ENCODE measurements at places on chromosomes 4 and X.

DNA sequence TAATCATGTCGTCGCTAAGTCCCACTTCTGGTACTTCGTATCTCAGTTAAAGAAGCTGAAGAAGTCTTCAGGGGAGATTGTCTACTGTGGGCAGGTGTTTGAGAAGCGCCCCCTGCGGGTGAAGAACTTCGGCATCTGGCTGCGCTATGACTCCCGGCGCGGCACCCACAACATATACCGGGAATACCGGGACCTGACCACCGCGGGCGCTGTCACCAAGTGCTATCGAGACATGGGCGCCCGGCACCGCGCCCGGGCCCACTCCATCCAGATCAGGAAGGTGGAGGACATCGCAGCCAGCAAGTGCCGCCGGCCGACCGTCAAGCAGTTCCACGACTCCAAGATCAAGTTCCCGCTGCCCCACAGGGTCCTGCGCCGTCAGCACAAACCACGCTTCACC, 11.3 kb downstream of the PNCK start:
- peak; percentile 34 for DNase-seq

DNA sequence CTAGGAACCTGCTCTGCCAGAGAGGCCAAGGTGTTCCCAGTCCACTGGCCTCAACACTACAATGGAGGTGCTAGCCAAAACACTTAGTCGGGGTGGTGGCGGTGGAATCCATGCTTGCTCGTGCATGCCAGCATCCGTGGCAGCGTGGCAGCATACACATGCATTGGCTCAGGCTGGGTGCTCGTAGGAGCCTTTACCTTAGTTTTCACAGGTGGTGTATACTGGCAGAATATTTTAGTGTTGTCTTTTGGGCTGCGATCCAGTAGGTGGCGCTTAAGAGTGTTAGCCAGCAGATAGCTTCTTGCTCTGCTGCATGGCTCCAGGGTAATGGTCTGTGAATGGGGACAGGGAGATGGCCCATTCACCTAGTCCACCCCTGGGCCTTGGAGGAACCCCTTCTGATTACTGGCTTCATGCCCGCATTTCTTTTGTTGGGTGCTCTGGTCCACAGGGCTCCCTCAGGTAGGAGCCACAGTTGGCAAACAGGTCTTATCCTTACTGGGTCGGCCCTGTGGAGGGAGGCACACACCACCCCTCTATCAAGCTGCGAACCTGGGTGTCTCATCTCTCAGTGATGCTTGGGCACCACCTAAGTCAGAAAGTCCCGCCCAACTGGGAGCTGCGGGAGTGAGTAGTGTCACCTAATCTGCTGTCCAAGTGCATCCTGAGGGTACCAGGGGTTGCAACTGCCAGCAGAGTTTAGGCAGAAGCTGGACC, 40.0 kb downstream of the RIPPLY1 start:
- no peak for DNase-seq

DNA sequence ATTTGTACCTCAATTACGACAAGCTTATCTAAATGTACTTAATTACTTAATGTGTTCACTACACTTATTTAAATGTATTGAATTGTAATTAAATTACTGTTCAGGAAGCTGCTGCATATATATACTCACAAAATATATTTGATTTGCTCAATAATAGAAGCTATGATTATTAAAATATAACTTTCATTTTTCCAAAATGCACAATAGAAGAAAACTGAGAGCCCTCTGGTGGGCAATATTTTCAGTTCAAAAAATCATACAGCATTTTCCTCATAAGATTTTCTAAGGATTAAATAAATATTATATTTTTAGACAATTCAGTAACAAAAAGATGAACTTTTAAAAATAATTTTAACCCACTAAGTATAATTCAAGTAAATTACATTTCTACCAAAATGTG, 217.3 kb downstream of the DKK2 start:
- DNase-seq, result no peak

GRCh38 chr4:144384408-144384807, 243.9 kb upstream of the GYPA start:
- no peak for DNase-seq

GRCh38 chr4:113398441-113399143, 349.1 kb downstream of the ANK2 start:
- DNase-seq, result no peak

GRCh38 chrX:132651421-132652086, 162.7 kb upstream of the MBNL3 start:
- no peak for DNase-seq

DNA sequence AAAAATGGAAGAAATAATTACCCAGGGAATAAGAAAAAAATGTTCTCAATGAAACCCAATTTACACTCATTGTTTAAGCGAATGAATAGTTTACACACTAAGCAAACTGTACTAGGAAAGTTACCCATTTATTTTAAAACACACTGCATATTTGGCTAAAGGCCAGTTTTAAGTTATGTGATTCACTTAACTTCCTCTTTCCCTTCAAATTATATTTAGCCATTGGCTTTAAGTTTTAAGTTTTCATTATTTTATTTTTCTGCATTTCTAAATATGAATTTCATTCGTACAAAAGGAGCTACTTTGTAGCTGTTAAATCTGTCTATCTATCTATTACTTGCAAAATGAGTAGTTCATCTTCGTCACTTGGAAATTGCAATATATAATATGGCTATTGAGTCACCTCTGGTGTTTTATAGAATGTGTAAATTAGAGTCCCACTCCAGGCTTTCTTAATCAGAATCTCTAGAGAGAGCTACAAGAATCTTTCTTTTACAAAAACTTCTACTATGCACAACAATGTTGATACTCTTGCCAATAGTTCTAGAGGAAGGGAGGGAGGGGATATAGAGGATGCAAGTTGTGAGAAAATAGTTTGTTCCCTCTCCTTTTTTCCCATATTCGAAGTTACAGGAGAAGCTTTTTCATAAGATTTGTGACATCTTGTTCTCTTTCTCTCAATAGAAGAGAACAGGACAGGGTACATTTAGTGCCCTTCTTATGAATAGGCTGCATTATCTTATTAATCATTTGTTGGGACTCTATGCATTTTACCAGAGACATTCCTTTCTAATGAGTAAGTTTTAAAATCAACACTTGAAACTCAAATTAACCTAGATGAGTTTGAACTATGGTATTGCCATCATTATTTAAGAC, 41.8 kb downstream of the SULT1B1 start:
- no peak for DNase-seq

DNA sequence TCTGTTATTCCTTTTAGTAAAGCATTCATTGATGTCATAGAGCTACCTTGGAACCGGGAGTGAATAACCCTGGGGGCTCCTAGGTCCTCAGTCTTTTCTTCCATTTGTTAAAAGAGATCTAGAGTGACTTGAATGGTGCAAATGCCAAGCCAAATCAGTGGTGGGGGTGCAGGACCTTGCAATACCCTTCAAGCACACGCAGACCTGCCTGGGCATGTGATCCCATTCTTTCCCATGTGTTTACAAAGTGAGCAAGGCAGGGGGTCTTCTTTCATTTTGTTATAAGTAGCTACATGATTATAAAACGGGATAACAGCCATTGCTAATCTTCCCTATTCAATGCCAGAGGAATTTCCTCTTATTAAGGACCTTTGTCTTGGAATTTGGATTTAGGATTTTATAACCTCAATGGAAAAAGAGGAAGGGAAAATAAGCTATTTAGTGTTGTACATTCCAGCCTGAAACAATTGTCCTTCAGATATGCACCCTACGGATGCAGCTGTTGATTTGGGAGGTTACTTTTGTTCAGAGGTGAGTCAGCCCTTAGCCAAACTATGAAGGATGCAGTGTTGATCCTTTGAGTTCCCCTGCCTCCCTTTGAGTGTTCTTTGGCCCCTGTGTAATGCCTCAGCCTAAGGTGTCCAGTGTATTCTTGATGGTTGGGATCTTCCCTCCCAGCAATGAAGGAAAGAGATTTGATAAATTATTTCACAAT, 623.8 kb upstream of the HTR2C start:
- DNase-seq, result no peak

GRCh38 chr4:113869743-113870375, 108.3 kb upstream of the CAMK2D start:
- DNase-seq, result peak; percentile 50

DNA sequence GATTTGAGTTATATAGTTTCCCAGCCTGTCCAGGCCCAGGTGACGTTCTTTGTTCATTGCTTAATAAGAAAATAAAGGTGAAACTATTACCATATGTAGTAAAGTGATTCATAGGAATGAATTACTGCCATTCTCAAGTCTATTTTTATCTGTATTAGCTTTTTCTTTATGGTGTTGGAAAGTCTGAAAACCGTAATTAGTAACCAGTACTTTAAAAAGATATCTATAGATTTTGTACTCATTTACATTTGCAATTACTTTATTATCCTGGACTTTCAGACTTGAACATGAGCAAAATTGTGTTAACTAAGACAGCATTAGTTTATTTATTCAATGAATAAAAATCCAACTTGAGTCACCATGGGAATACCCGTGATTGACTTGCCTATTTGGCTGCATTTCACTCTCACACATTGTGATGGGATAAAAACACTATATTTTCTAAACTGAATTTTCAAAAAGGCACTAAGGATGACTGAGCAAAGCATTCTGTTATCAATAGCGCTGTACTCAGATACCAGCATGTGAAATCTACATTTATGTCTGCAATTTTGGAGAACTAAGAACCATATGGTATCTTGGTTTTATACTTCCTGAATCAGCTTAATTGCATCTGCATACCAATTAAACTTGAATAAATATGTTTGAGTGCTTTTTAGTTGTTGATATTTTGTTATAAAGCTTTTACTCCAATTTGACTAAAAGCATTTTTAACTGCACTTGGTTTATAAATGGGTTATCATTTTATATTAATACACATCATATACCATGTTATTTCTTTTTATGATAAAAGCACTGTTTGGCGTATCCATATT, 154.6 kb downstream of the CCSER1 start:
- DNase-seq, result no peak

GRCh38 chr4:5884796-5885195, 8.1 kb downstream of the CRMP1 start:
- DNase-seq, result no peak

DNA sequence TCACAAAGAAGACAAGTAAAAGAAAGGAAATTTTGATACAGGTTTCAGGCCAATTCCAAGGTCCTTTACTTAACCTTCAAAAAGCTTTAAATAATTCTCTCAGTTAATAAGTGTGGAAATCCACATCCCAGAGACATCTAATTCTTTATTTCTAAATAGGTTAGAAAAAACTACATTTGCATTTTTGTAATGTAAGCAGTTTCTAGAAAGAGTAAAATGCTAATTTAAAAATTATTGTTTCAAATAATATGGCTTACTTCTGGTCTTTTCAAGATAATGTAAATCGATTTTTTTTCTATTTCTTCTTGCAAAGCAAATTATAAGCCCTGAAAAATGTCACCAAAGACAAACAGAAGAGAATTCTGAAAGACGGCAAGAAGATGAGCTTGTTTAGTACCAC, 180.4 kb upstream of the HHIP start:
- no peak for DNase-seq

GRCh38 chr4:3516836-3517730, 15.1 kb downstream of the LRPAP1 start:
- DNase-seq, result no peak

- DNase-seq, result no peak
Measured at GRCh38 chr4:15244354-15244753, 183.5 kb upstream of the C1QTNF7 start.

GRCh38 chrX:134480061-134480460, 20.1 kb downstream of the HPRT1 start:
- DNase-seq, result no peak

- DNase-seq, result no peak
Measured at GRCh38 chr4:180164799-180165198, 2078.4 kb upstream of the TENM3 start.

- DNase-seq, result no peak
Measured at GRCh38 chr4:181982856-181983255, 260.3 kb upstream of the TENM3 start.

GRCh38 chr4:101277671-101278070, 69.7 kb downstream of the PPP3CA start:
- no peak for DNase-seq

DNA sequence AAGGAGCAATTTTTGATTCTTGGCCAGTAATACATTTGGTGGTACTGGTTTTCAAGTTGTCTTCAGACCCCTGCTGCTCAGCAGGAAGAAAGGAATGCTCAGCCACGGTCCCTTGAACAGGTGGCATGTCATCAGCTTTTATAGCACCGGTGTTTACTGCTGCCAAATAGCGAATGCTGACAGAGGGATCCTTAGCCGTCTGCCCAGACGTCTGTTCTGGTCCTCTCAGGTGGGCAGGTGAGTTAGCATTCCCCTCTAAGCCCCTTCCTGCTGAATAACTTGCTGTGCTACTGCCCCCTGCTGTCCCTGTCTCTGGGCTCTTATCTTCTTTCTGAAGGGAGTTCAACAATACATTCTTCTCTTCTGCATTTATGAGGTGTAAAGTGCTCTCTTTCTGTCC, 28.4 kb downstream of the BOD1L1 start:
- no peak for DNase-seq

- no peak for DNase-seq
Measured at GRCh38 chr4:80878218-80878617, 152.3 kb upstream of the BMP3 start.

- DNase-seq, result no peak
Measured at GRCh38 chrX:103782640-103783039, 6.0 kb downstream of the PLP1 start.

GRCh38 chrX:19272452-19272851, 71.3 kb upstream of the PDHA1 start:
- no peak for DNase-seq

- no peak for DNase-seq
Measured at GRCh38 chr4:25297528-25298242, 14.9 kb upstream of the ZCCHC4 start.

DNA sequence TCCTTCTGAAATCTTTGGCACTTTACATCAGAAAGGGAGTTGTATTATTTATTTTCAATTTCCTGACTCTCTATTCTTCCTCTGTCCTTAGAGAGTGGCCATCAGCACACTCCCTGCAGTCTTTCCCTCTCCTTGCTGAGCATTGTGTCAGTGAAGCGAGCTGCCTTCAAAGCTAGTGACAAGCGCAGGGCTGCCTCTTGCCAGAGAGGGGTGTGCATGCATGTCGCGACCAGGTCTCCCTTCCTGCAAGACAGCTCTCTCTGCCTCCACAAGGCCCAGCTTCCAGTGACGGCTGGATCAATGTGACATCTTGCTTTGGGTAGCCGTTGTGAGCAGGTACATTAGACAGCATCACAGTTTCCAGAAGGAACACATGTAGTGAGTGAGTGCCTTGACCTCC, 810.9 kb upstream of the TENM3 start:
- no peak for DNase-seq

DNA sequence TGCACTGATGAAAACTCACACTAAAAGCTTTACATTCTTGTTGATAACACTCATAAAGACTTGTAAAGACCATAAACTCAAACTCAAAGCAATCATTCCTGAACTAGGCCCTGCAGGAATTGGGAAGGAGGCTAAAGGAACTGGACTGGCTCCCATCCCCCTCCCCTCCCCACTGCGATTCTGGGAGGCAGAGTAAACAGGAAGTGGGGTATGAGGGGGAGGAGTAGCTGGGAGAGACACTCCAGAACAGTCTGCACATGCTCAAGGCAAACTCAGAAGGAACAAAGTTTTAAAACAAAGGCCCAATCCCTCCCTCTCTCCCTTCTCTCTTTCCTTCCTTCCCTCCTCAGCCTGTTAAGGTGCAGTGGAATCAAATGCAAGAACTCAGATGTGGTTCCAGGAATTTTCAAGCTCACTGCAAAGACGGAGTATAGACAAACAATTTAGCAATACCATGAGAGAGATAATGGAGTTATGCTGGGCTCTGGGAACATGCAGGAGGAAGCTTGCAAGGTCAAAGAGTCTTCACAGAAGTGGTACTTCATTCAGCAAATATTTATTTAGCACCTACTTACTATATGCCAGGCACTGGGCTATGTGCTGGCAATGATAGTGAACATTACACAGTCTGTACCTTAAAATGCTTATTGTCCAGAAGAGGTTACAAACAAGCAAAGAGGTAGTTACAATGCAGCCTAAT, 15.9 kb downstream of the MID1IP1 start:
- no peak for DNase-seq

All from stimulated activated naive CD4-positive, alpha-beta T cell treated with Interleukin-2 at 50 U/mL for 16 hours (primary cell).